ENCODE measurements at places on chromosomes 13 and 19.

DNA sequence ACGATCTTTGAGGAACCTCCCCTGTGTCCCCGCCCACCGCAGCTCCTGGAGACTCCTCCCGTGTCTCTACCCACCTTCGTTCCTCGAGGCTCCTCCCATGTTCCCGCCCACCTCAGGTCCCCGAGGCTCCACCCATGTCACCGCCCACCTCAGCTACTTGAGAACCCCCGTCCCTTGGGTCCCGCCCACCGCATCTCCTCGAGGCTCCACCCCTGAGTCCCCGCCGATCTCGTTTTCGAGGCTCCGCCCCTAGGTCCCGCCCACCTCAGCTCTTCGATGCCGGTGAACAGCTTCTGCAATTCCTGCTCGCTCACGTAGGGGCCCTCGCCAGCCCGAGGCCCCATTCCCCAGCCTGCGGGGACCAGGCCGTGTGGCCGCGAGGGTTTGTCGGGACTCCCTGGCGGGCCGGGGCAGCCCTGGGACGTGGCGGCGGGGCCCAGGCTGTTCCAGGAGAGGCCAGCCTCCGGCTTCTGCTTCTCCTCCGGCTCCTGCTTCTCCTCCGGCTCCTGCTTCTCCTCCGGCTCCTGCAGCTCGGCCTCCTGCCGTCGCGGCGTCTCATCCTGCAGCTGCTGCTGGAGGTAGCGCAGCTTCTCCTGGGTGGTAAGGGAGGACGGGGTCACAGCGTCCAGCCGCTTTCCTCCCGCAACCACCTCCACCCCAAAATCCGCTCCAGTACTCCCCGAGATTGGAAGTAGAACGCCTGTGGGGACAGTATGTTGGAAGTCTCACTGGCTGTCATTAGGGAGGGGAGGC, 16.7 kb downstream of the TSKS start:
- DNase-seq, result peak; percentile 39

DNA sequence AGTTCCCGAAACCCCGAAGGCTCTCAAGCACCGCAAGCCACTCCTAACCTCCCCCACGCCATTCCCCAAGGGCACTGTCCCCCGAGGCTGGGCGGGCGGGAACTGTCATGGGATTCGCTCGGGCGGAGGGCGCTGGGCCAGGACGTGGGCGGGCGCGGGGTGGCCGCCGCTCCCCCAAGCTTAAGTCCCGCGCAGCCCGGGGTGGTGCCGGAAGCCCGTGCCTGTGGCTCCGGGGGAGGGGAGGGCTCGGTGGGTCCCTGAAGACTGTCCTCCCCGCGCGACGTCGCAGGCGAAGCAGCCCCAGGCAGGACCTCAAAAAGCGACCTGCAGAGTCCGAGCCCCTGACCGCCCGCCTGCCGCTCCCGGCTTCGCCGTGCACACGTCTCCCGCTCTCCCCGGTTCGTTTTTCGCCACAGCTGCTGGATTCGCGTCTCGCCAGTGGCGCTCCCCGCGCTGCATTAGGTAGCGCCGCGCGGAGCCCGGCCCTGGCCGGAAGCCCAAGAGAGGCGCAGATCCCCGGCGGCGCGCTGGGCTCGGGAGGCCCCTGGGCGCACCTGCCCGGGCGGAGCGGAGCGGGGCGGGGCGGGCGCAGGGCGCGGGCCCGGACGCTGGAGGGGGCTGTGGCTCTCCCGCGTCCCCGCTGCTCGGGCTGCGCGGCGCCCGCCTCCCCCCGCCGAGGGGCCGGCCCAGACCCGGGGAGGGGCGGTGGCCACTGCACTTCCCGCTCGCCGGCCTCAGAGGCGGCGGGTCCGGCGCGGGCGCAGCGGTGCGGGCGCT, at the start of gene FARP1:
Gene FARP1, plus strand, starts transcription at position 715 of the 777 bp plus-strand sequence. CDS start 70,149 bp downstream, outside the sequence.
- DNase-seq, result peak; percentile 73

DNA sequence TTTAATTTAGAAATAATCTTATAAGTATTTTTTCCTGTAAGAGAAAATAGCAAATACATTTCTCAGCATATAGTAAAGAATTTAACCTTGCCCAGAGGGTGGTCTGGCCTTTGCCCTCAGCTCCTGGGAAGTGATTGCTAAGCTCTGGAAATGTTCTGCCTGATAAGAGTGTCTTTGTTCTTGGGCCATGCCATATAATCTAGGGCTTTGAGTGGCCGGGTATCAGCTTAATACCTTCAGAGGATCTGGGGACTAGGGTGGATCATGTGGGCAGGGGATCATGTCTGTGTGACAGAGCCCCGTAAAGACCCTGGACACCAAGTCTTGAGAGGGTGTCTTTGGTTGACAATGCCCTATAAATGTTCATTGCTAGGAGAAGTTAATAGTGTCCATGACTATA, 1032.4 kb upstream of the MIR17HG start:
- DNase-seq, result no peak

- DNase-seq, result no peak
Measured at GRCh38 chr19:50829801-50830200, 3.6 kb downstream of the KLK15 start.

GRCh38 chr19:57269515-57270250, 10.6 kb upstream of the ZNF460 start:
- peak; percentile 92 for DNase-seq

GRCh38 chr13:97648171-97648880, 214.4 kb downstream of the RAP2A start:
- DNase-seq, result peak; percentile 71

- no peak for DNase-seq
Measured at GRCh38 chr19:41111750-41112295, 2.4 kb upstream of the CYP2F1 start.

DNA sequence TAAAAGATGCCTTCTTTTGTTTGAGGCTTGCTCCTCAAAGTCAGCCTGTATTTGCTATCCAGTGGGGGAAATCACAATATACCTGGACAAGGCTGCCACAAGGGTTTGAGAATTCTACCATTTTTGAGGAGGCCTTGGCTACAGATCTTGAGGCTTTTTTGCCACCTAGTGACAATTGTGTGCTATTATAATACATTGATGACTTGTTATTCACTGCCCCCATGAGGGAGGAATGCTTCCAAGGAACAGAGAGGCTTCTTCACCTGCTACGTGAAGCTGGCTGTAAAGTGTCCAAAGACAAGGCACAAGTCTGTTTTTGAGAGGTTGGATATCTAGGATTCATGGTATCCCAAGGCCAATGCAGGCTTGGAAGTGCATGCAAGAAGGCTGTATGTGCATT, 72.5 kb downstream of the ZNF708 start:
- peak; percentile 34 for DNase-seq

GRCh38 chr13:30918662-30919405, 12.8 kb downstream of the MEDAG start:
- no peak for DNase-seq

DNA sequence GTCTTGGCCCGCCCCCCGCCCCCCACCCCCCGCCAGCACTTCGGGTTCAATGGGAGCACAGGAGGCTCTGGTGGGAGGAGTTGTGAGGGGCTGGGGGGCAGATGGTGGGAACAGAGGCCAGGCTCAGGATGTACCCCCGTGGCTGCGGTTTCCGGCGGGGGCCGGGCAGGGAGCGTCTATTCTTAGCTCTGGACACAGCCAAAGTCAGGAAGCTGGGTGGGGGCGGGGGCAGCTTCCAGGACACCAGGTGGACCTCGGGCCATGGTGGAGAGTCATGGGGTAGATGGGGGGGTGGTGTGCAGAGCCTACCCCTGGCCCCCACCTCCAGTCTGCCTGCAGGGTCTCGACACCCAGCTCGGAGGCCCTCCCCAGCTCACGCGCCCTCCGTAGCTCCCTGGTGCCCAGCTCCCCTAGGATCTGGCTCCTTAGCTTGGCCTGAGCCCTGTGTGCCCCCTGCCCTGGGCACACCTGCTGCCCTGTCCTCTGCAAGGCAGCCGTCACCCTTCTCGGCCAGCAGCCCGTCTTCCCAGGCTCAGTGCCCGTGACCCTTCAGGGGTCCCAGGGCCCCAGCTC, 2.2 kb upstream of the TBXA2R start:
- peak; percentile 38 for DNase-seq
